ENCODE measurements at places on chromosomes 7 and 10. TPM values are rescaled to one million over a fixed set of nuclear protein-coding genes. Genes with fewer than 3 reads are reported as not detected.

DNA sequence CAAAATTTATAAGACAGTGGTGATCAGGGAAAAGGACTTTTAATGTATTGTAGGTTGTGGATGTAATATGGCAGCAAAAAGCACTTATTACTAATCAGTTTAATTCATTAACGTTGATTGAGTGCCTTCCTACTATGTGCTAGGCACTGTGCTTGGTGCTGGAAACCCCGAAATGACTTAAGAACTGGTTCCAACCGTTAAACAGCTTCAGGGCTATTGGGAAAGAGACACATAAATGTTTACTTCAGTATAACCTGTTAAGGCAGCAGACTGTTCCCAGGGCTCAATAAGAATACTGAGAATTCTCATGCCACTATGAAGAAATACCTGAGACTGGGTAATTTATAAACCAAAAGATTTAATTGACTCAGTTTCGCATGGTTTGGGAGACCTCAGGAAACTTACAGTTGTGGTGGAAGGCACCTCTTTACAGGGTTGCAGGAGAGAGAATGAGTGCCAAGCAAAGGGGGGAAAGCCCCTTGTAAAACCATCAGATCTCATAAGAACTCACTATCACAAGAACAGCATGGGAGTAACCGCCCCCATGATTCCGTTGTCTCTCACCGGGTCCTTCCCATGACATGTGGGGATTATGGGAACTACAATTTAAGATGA, 1.1 kb upstream of the SLC25A13 start:
- H3K4me1 ChIP-seq = peaks cover 26% of the 10 kb centered on the region
- H3K36me3 ChIP-seq = no peaks in the 10 kb centered on the region
- peak overlapping the region; percentile 99 for H3K27ac ChIP-seq

DNA sequence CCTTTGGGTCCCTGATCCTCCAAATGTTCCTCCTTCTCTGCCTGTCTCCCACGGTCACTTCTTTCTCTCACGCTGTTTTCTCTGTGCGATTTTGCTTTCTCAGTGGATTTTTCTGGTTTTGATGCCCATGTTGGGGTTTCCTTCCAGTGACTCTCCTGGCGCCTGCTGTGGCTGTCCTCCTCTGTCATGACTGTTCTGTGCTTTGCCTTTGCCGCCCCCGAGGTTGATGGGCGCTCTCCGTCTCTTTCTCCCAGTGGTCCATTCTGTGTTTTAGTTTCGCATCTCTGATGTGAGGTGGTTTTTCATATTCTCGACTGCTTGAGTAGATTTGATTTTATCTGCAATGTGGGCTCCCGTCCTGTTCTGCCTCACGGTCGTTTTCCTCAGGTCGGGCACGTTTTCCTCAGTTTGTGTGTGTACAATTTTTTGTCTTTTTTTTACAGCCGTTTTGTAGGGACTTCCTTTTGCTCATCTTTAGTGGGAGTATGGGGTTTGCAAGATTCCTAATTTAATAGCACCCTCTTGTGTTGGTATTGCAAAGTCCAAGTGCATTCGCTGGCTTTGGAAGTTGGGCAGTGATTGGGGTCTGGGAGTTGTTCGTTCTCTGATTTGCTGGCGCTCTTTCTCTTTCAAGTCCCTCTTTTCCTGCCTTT, 100.0 kb downstream of the INPP5A start:
- H3K36me3 ChIP-seq = no peaks in the 10 kb centered on the region
- no peak overlapping the region for H3K27ac ChIP-seq
- no peaks in the 10 kb centered on the region for H3K27me3 ChIP-seq
- H3K4me3 ChIP-seq = no peak overlapping the region
- DNase-seq = no peak
- peaks cover 5% of the 10 kb centered on the region for H3K4me1 ChIP-seq

- no peaks in the 10 kb centered on the region for H3K27me3 ChIP-seq
- H3K4me3 ChIP-seq = no peak overlapping the region
- peaks cover 3% of the 10 kb centered on the region for H3K4me1 ChIP-seq
- H3K27ac ChIP-seq = peak overlapping the region; percentile 5
- H3K36me3 ChIP-seq = peaks cover 4% of the 10 kb centered on the region
Measured at GRCh38 chr7:134992626-134993179, 6.4 kb downstream of the AGBL3 start.

- no peaks in the 10 kb centered on the region for H3K36me3 ChIP-seq
- H3K4me3 ChIP-seq = no peak overlapping the region
- no peak overlapping the region for H3K27ac ChIP-seq
- H3K4me1 ChIP-seq = no peaks in the 10 kb centered on the region
Measured at GRCh38 chr10:52746169-52746568, 26.4 kb downstream of the MBL2 start.

Gene PNLIP
- polyA plus RNA-seq = not detected

Gene FAM25C
- polyA plus RNA-seq = not detected

DNA sequence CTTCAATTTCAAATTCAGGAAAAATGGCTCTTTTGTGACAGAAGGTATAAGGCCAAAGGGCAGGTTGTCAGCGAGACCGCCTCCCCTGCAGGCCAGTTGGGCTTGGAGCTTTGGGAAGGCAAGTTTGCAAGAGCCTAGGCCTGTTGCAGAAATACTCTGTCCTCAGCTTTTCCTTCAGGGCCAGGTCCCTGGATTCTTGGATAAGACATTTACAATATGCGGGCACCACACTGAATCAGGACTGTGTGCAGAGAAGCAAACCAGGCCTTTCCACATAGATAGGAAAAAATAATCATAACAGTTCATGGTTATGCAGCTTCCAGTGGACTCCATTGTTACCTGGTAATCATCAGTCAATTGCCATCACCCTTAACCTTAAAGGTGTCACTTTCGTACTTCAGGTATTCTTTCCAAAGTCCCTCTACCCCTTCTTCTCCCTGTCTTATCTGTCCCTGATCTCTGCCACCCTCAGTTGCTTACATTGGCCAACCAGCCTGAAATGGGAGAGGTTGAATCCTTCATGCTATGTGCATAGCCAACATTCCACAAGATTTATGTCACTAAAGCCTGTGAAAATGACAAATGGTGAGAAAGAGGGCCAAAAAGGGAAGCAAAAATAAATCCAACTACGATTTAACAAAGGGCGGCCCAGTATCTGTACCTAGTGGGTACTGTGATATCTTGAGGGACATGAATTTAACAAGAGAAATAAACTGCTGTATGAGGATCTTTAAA, 304.5 kb upstream of the NFE2L3 start:
- H3K4me3 ChIP-seq = no peak overlapping the region
- peaks cover 2% of the 10 kb centered on the region for H3K4me1 ChIP-seq
- no peak overlapping the region for H3K27ac ChIP-seq

Gene SP8
- polyA plus RNA-seq = not detected

DNA sequence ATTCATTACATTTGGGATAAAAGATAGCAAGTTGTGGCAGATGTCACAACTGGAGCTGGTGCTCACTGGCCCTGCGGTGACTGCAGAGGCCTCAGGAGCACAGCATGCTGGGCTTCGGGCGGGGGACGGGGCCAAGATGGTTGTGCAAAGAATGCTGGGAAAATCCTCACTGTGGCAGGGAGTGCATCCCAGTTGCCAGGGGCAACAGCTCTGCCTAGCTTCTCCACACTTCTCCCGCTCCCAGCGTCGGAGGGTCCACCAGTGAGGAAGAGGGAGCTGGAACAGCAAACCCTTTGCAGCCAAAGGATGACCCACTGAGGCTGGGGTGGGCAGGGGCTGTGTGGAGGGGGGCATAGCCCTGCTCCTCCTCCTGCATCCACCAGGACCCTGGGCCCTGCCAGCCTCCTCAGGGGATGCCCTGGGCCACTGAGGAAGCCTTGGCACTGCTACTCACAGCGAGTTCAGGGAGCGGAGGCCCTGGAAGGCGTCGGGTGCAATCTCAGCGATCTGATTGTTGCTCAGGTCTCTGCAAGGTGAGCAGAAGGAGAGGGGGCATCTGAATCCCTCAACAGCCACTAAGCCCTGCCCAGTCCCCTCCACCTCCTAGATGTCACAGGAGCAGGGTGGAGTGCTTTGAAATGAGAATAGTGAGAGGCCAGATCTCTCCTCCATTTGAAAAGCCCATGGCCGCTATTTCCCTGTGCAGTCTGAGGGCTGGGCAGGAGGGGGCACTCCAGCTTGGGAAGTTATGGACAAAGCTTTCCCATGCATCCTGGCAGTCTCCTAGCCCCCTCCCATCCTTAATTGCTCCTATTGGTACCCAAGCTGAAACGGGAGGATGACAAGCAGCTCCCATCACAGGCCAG, 126.5 kb downstream of the SLIT1 start:
- no peaks in the 10 kb centered on the region for H3K4me1 ChIP-seq
- no peak for DNase-seq
- no peak overlapping the region for H3K4me3 ChIP-seq
- H3K27ac ChIP-seq = no peak overlapping the region

Gene OR2A25
- not detected for polyA plus RNA-seq

Gene CLCN1
- 0.01 TPM for polyA plus RNA-seq

Gene MOGAT3
- 7.9 TPM for polyA plus RNA-seq

Gene GPR141
- polyA plus RNA-seq = 0.28 TPM

Gene C10orf53
- not detected for polyA plus RNA-seq

GRCh38 chr10:50635286-50635685, 11.5 kb upstream of the SGMS1 start:
- no peak overlapping the region for H3K27ac ChIP-seq
- no peaks in the 10 kb centered on the region for H3K4me1 ChIP-seq
- no peak for DNase-seq
- no peaks in the 10 kb centered on the region for H3K27me3 ChIP-seq

Gene AKR1C8
- polyA plus RNA-seq = 2.5 TPM

- no peak for DNase-seq
- H3K4me1 ChIP-seq = no peaks in the 10 kb centered on the region
- H3K27ac ChIP-seq = no peak overlapping the region
- H3K27me3 ChIP-seq = no peaks in the 10 kb centered on the region
Measured at GRCh38 chr10:52818019-52818418, 45.4 kb upstream of the MBL2 start.

Gene SAMD9L
- 3.4 TPM for polyA plus RNA-seq

Gene SAMD9
- polyA plus RNA-seq = 1.2 TPM

DNA sequence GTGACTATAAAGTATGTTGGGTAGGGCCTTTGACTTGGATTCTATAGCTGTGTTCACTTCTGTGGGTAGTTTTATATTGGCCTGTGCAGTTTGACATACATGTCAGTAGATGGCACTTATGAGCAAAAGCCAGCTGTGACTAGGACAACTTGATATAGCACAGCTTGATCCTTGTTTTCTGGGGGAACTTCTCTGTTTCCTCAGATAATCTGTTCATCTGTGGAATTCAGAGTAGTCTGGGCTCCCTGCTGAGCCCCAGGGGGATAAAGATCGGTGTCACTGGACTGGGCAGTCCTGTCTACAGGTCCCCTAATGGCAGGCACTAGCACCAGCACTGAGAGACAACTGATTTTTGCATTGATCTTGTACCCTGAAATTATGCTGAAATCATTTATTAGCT, 25.4 kb downstream of the CYP2C9 start:
- H3K27ac ChIP-seq = no peak overlapping the region
- H3K27me3 ChIP-seq = no peaks in the 10 kb centered on the region
- DNase-seq = no peak

DNA sequence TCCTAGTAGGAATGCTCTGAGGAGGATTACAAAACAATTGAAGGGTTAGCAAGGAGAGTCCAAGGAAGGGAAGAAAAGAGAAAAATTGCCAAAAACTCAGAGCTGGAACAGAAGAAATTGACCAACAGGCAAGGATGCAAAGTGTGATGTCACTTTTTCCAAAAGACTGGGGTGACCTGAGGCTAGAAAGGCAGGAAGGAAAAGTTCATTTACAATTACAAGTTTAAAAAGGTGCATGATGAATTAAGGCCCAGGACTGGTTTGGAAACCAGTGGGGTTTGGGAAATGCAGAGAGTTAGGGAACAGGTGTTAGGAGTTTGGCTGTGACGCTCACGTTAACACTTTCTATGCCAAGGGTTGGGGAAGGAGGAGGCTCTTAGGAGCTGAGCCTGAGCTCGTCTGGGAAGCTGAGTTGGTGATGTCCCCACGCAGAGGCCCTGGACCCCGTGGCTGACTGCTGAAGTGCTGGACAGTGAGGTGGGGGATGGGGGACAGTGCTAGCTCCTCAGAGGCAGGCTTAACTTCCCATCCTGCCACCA, 92.6 kb upstream of the PODXL start:
- H3K27ac ChIP-seq = no peak overlapping the region
- H3K36me3 ChIP-seq = no peaks in the 10 kb centered on the region
- no peak for DNase-seq
- H3K4me1 ChIP-seq = no peaks in the 10 kb centered on the region
- no peak overlapping the region for H3K4me3 ChIP-seq

Gene FAM237B
- not detected for polyA plus RNA-seq

GRCh38 chr7:90320418-90320800, 695 bp downstream of the FAM237B start:
- H3K27ac ChIP-seq = no peak overlapping the region
- no peaks in the 10 kb centered on the region for H3K36me3 ChIP-seq
- H3K4me1 ChIP-seq = peaks cover 10% of the 10 kb centered on the region
- no peaks in the 10 kb centered on the region for H3K27me3 ChIP-seq

DNA sequence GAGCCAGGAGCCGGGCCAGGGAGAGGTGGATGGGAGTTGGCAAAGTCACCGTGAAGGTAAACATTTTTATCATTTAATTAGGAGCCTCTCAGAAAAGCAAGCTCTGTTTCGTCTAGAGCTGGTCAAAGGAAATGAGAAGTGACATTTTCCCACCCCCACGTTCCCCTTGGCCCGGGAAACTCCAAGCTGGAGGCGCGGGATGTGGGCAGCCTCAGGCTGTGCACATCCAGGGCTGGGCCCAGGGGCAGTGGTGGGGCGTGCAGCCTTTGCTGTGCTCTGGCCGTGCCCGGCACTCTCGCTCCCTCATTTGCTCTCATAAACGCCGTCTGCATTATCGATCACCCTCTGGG, 135.6 kb upstream of the RET start:
- H3K36me3 ChIP-seq = no peaks in the 10 kb centered on the region
- H3K4me3 ChIP-seq = no peak overlapping the region
- H3K27ac ChIP-seq = no peak overlapping the region
- H3K27me3 ChIP-seq = no peaks in the 10 kb centered on the region
- H3K4me1 ChIP-seq = no peaks in the 10 kb centered on the region
- no peak for DNase-seq

DNA sequence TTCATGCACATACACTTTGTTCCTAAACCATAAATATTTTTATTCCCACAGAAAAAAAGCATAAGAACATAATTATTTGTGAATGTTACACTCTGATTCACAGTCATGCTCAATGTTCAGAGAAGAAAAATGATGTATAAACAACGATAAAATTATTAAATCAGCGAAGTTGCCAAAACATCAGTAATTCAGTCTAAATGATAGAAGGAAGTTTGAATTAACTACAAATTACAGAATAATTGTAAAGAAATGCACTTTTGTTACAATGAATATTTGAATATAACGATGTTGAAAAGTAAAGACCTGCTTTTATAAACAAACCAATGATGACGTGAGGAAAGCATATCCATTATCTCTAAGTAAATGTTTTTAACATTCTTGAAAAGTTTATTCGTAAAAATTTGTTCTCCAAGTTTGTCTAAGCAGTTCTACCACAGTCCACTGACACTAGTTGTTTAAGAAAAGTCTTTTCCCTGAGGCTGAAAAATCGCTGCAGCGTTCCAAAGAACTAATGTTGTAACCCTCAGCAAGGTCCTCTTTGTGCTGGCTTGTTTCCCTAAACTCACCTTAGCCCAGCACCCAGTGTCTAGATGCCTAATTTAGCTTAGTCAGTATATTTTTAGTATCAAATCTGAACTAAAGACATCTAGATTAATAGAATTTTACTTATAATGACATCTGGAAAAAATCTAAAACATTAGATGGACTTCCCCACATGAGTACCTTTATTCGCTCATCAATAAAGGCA, 30.4 kb downstream of the TSPAN12 start:
- H3K27me3 ChIP-seq = no peaks in the 10 kb centered on the region
- peaks cover 5% of the 10 kb centered on the region for H3K4me1 ChIP-seq
- no peak overlapping the region for H3K27ac ChIP-seq
- no peak overlapping the region for H3K4me3 ChIP-seq
